ENCODE measurements at places on chromosomes 5 and 9.

GRCh38 chr5:102625468-102625867 lies 126.7 kb upstream of the SLCO6A1 start:
- no peak for DNase-seq

- no peak for DNase-seq
These were observed 423.3 kb downstream of the TLE1 start for GRCh38 chr9:81266086-81266485.

- DNase-seq, result peak; percentile 64
These were observed 2.2 kb upstream of the GNPDA1 start for GRCh38 chr5:142014911-142015584.

DNA sequence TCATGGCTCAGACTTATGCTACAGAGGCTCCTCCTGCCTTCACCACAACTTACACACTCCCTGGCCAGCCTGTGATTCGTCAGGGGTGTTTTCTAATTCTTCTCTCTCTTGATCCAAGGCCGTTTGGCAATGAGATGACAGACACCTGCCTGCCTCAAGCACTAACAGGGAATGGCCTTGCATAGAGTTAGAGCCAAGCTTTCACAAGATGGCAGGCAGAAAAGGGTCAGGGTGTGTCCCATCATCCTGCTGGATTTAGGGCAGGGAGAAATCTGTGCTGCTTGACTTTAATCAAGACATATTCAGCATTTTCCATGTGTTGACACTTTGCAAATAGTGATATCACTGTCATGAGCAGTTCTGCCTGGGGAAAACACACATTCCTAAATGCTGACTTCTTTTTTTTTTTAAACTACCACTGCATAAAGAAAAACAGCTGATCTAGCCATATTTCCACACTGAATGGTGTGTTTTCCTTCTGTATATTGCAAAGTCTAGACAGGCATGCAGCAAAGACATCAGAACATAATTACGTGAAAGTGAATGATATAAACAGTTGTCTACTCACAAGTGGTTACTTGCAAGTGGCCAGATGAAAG lies 95.0 kb upstream of the SLC25A48 start:
- DNase-seq, result no peak

- no peak for DNase-seq
These were observed 493.7 kb upstream of the SGCD start for GRCh38 chr5:155833287-155833686.

Data from stimulated activated CD4-positive, alpha-beta T cell treated with anti-CD3 and anti-CD28 coated beads, Interleukin-4, amount 100 ng/mL, for 4 hours (primary cell).